ENCODE measurements at places on chromosomes 3 and 15.
A peak's percentile ranks its signal among the peaks of the same experiment; 100 is the strongest.

GRCh38 chr3:58463181-58463941 lies 28.5 kb upstream of the KCTD6 start:
- peak; percentile 36 for DNase-seq

DNA sequence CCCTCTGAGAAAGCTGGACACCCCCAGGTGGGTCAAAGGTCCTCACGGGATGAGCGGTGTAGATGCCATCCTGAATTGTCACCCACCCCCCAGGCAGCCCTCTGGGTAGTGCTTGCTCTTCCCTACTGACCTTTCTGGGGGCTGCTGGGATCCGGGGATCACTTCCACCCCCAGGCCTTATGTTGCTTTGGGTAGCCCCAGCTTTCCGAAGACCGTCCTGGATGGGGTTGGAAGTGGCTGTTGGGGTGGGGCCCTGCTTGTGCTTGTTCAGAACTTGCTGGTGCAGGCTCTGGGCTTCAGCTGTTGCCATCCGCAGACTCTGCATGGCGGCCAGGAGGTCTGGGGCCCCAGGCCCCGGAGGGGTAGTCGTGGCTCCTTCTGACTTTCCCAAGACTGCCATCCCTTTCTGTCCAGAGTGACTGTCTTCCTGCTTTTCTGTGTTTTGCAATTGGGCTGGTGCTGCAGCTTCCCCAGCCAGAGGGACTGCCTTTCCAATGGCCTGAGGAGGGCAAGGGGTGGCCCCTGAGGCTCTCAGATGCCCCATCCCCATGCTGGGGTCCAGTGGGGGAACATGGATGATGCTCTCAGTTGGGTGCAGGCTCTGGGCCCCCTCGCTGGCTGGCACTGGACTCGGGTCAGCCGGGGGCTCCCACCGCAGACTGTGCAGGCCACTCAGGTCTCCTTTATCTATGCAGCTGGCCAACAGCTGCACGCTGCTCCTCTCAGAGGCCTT lies 6.3 kb downstream of the XIRP1 start:
- no peak for DNase-seq

GRCh38 chr3:59510576-59510975 lies 460.8 kb upstream of the CFAP20DC start:
- DNase-seq, result no peak

GRCh38 chr15:57343498-57343897 lies 32.8 kb upstream of the CGNL1 start:
- DNase-seq, result no peak

DNA sequence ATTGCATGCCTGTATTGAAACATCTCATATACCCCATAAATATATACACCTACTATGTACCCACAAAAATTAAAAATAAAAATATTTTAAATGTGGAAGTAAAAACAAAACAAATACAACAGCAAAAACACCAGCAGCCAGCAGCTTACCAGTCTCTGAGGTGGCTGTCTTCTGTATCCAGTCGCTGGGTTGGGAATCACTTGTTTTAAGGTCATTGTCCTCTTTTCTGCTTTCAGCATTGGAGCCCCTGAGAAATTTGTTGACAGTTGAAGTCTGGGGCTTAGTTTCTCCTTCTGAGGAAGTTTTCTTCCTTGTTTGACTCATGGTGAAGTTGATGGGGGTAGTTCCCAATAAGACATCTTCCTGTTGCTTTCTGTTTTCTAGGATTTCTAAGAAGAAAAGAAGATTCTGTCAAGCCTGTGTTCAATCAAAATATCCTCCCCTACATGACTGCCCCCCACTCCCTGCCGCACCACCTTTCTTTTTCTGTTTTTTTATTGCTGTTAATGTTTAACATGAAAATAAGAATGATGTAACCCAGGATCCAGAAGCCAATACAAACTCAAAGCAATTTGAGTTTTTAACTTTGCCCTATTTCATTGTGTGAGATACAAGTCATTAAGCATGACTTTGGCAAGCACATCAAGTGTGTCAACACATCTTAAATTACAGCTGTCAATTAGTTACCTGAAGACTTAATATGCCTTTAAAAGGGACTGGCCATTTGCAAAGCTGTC lies at the start of gene LRRC31:
TSS of gene LRRC31 (minus strand) at position 452 of the 737 bp plus-strand sequence. CDS start at position 324, 128 bp downstream.
- no peak for DNase-seq

- DNase-seq, result peak; percentile 0
Observed at GRCh38 chr3:1082108-1082507, 10.7 kb upstream of the CNTN6 start.

GRCh38 chr15:73925848-73926218 lies 429 bp upstream of the LOXL1 start:
- no peak for DNase-seq

GRCh38 chr3:114418724-114419543 lies 125.1 kb downstream of the TIGIT start:
- peak; percentile 12 for DNase-seq

DNA sequence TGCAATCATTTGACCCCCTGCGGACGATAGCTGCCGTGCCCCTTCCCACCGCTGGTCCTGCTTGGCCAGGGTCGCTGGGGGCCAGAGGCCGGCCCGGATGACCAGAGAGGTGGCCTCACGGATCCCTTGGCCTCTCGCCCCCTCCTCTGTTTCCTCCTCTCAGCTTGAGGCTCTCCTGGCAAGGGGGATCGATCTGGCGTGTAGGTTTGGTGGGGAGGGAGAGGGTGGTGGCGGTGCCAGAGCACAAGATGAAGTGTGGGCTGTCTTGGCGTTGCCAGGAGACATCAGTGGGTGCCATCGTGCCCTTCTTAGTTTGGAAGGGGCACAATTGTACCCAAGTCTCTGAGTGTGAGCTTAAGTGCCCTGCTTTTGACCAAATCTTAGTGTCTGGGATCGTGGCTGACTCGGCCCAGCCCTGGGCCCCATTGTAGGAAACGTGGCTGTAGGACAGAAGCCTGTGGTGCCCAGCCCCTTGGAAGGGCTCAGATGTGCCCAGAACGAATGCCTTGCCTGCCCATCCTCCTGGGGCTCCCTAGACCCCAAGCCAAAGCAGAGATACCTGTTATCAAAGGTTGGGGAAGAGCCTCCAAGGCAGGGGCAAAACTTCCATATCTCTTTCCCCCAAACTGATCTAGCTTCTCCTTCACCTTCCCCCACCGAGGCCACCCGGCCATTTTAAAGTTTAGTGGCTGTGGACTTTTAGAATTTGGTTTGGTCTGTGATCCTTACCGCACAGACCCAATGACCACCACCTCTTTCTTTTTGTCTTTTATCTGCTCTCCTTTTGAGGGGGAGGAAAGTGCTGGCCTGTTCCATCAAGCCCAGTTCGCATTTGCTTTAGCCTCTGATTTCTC lies 14.4 kb downstream of the NR2F2 start:
- no peak for DNase-seq

- DNase-seq, result no peak
Observed at GRCh38 chr15:27681038-27681437, 418.1 kb downstream of the OCA2 start.

- no peak for DNase-seq
Observed at GRCh38 chr15:39792844-39793335, 10.2 kb upstream of the FSIP1 start.

- DNase-seq, result no peak
Observed at GRCh38 chr3:98536456-98537017, 4.8 kb downstream of the GPR15 start.

DNA sequence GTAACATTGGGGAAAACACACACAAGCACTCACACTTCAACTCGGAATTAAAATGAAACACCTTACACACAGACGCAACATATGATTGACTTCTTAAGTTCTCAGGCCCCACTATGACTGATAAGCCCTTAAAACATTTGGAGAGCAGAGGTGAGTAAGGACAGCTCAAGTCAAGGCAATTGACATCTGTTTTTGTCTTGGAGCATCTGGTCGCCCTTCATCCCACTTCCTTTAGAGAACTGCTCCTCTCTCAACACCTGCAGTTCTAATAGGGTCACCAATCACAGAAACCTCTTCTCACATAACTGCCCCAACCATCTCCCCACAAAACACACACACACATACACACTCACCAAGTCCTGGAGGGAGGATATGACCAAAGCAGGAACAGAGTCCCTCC lies 43.4 kb downstream of the ERC2 start:
- no peak for DNase-seq

DNA sequence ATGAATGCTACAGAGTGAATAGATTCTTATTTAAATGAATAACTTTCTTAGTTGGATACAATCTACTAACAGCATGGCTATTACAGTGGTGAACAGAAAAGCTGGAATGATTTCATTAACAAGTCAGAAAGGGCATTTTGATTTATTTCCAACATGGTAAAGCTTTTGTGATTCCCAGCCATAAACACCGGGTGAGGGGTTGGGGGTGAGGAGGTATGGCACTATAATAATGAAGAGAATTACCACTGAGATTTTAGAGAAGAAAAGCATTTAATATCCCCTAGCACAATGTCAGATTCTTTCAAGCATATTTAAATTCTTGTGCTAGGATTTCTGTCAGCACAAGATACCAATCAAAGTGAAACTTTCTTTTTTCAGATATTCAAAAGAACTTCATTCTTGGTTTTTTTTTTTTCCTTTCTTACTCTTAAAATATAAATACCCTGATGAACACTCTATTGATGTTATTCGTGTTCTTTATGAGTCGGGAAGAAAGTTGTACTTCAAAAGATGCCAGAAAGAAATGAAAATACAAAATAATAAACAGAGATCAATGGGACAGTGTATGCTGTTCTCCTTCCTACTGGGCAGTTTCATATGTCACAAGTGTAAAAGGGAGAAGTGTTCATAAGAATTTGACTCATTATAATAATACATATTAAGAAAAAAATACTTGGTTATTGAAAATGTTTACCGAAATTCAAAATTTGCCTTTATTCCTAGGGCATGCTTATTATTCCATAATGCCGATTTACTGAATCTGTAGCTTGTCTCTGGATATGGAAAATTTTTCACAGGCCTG lies 522.8 kb downstream of the CADM2 start:
- DNase-seq, result no peak

DNA sequence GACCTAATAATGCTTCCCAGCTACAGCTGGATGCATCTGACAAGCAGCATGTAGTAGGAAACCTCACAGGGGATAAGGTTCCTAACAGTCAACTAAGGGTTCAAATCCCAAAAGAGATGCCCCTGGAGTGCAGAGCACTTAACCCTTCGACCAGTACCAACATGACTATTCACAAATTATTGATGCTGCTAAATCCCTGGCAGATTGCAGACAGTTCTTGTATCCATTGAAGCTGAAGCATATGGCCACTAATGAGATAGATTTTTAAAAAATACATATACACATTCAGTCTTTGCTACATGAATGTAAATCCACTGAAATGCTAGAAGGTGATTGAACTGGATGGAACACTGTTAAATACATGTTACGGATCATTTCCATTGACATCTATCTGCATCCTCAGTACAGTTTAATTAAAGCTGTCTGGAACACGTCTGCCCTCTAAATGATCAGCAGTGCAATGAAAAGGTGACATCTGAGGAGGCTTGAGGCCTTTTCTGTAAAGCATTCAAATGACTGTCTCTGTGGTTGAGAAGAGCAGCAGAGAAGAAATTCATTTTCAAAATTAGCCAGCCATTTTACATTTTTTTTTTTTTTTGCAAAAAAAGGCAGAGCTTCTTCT lies 19.5 kb upstream of the NANOGP8 start:
- DNase-seq, result no peak

- no peak for DNase-seq
Observed at GRCh38 chr3:50396502-50396901, 37.2 kb upstream of the TMEM115 start.

- DNase-seq, result no peak
Observed at GRCh38 chr3:64143409-64144130, 81.7 kb downstream of the PRICKLE2 start.

DNA sequence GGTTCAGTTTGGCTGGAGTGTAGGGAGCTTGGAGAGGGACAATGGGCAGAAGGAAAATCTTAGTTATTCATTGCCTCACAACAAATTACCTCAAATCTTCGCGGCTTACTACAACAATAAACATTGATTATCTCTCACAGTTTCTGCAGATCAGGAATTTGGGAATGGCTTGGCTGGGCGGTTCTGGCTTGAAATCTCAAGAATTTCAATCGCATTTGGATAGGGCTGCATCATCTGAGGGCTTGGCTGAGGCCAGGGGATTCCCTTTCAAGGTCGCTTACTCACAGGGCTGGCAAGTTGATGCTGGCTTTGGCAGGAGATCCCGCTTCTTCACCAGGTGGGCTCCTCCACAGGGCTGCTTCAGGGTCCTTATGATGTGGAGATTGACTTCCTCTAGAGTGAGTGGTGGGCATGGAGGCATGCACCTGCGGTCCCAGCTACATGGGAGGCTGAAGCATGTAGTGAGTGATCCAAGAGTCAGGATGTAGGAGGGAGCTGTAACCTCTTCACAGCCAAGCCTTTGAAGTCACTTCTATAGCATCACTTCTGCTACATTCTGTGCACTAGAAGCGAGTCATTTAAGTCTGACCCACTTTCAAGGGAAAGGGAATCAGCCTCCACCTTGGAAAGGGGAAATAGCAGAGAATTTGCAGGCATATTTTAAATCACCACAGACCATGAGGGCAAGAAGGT lies 63.1 kb downstream of the CDC25A start:
- no peak for DNase-seq

DNA sequence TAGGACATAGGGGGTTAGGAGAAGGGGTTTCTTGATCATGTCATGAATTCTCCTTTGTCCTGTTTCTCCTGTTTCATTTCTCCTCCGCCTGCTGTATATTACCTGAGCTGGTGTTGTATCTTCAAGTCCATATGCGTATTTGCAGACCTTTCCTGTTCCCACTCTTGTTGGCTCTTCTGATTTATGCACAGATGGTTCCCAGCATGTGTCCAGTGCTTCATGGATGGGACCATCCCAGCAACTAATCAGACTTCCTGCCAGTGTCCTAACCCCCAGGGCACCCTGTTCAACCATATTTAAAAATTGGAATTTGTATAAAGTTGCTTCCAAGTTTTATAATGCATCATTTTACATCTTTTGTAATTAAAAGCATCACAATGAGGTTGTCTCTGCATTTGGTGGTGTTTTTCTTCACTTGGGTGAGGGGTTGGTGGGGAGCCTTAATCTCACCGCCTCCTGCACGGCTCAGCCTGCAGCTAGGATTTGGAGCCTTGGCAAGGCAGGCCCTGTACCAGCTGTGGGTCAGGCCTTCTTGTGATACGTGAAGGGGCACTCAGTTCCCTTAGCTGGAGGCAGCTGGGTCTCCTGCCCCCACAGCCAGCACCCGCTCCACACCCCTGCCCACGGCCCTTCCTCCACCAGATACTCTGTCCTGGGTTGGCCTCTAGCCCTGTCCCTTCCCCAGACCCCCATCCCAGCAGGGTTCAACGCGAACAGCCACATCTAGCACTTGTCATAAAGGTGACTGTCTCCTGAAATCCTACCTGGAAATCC lies 72.0 kb upstream of the BLM start:
- no peak for DNase-seq

All from GDM1 (cell line).